ENCODE measurements at places on chromosomes 12 and 14.

- DNase-seq = peak; percentile 10
These were observed 723 bp downstream of the KIF21A start for GRCh38 chr12:39441963-39442830.

GRCh38 chr12:57476162-57476992 lies 3.3 kb downstream of the ARHGAP9 start:
- peak; percentile 53 for DNase-seq

GRCh38 chr14:81341370-81341769 lies 58.8 kb downstream of the STON2 start:
- no peak for DNase-seq

- DNase-seq = no peak
These were observed 537.4 kb downstream of the PRKD1 start for GRCh38 chr14:29390081-29390832.

GRCh38 chr14:22433069-22433468 lies 156.0 kb downstream of the DAD1 start:
- no peak for DNase-seq

DNA sequence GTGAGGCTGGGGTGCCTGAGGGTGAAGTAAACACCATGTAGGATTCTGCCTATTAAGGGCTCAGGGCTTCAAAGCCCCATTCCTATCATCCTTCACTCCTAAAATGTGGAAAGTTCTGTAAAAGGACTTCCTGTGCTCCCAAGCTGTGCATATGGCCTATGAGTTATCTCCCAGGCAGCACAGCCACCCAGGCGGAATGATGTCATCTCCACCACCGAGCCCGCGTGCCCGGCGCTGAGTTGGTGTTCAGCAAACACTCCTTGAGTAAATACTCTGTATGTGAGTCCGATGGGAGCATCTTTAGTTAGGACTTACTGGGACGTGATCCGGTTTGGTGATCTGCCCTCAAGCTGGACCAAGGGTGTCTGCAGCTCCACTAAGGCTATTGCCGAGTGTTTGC lies 437.3 kb downstream of the MED13L start:
- DNase-seq = no peak

- DNase-seq = no peak
These were observed 185.5 kb downstream of the ETV6 start for GRCh38 chr12:11834931-11835330.

- DNase-seq = no peak
These were observed 54.0 kb downstream of the TSPAN9 start for GRCh38 chr12:3131129-3131528.

- no peak for DNase-seq
These were observed 327.3 kb downstream of the ADGRD1 start for GRCh38 chr12:131281016-131281415.

GRCh38 chr14:32414808-32415255 lies 85.7 kb downstream of the AKAP6 start:
- DNase-seq = no peak

- DNase-seq = no peak
These were observed 185.1 kb downstream of the DACT1 start for GRCh38 chr14:58822856-58823255.

GRCh38 chr14:89702073-89702875 lies 252.3 kb downstream of the EFCAB11 start:
- no peak for DNase-seq

DNA sequence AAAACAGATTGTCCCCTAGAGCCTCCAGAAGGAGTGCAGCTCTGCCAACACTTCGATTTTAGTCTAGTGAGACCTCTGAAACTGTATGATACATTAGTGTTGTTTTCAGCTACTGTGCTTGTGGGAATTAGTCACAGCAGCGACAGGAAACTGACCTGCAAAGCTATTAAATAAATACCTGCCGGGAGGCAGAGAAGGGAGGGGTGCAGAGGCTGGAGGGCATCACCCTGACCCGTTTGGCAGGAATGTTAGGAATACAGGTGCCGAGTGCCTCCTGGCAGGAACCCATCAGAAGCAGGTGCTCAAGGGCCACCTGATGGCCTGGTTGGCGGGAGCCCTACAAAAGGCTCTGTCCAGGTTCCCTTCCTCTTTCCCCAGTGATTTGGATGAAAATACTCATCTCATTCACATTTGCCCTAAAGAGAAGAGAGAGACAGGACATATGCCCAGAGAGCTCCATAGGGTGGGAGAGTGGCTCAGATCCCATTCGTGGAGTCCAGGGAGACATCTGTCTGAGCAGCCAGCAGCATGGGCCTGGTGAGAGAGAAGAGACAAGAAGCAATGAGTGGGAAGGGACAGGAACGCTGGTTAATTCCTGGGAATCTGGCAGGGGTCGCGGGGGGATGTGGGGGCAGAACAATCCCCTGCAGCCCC lies 44.6 kb downstream of the C14orf132 start:
- DNase-seq = no peak

DNA sequence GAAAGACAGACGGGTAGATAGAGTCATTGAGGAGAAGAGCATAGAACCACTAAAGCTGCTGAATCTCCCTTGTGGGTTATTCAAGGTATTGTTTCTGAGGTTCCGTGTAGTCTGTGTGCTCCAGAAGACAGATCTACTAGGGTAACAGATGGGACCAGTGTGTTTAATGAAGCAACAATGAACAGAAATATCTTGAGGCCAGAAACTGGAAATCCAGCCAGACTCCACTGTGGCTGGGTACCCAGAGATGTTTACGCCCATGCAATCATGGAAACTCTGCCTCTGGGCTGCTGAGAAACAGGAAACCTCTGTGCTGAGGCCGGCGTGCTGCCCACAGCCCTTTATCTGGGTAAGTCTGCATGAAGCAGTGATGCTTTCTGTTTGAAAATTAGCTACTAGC lies 8.3 kb downstream of the PROX2 start:
- DNase-seq = peak; percentile 28

GRCh38 chr14:56482310-56482911 lies 97.2 kb upstream of the TMEM260 start:
- no peak for DNase-seq

- DNase-seq = no peak
These were observed 22.6 kb downstream of the CCDC85C start for GRCh38 chr14:99581374-99581773.

DNA sequence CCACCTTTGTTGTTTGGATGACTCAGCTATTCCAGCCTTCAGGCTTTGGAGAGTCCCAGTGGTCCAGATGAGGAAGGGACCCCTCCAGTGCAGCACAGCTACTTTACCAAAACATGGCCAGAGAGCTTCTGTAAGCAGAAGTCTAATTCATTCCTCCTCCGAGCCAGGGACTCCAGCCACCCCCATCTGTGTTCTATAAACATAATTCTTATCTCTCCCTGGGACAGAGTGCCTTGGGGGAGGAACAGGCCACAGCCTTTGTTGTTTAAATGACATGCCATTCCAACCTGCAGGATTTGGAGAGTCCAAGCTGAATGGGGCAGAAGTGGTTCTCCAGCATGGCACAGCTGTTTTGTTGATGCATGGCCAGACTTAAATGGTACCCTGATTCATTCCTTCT lies 994.0 kb downstream of the TRHDE start:
- DNase-seq = no peak

DNA sequence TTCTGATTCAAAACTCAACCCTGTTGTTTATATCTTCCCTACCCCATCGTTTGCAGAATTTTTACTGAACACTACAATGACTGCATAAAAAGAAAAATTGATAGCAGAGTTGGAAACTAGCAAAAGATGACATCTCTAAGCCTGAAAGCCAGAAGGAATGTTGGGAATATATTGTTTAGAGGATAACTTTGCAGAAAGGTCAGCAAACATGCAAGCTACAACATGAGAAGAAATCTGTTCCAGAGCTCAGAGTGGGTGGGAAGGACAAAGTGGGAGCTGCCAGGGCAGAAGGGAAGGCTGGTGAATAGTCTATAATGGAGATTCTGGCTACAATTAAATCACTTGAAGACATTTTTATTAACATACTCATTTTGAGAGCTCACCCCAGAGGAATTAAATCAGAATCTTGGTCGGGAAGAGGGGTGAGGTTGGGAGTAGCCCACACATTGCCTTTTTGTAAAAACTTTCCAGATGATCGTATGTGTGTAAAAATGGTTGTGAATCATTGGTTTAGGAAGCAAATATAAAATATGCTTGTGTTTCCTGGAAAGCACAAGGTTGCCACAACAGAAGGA lies 574.8 kb downstream of the FLRT2 start:
- DNase-seq = no peak

DNA sequence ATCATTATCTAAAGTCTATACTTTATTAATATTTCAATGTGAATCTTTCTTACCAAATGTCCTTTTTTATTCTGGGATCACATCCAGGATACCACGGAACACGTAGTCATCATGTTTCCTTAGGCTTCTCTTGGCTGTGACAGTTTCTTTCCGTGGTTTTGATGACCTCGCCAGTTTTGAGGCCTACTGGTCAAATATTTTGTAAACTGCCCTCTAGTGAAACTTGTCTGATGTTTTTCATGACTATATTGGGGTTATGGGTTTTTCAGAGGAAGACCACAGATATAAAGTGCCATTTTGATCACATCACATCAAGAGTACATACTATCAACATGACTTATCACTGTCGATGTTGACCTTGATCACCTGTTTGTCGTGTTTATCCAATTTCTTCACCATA lies 14.1 kb upstream of the SERPINA6 start:
- no peak for DNase-seq

DNA sequence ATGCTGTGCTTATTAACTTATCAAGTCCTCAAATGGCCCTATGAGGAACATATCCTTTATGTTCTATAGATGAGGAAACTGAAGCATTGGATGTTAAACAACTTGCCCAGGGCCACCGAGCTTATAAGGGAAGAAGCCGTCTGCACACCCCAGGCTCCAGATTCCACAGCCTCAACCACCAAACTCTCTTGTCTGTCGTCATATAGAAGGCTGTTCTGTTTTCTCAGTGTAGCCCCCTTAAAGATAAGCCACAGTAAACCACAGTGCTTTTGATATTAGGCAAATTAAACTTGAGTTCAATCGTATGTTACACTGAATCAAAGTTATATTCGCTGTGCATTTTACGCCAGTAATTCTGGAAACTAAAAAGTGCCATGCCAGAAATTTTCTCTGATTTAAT lies 116.7 kb downstream of the PRKCH start:
- no peak for DNase-seq

GRCh38 chr12:121209221-121209620 lies 708 bp upstream of the P2RX4 start:
- DNase-seq = no peak

DNA sequence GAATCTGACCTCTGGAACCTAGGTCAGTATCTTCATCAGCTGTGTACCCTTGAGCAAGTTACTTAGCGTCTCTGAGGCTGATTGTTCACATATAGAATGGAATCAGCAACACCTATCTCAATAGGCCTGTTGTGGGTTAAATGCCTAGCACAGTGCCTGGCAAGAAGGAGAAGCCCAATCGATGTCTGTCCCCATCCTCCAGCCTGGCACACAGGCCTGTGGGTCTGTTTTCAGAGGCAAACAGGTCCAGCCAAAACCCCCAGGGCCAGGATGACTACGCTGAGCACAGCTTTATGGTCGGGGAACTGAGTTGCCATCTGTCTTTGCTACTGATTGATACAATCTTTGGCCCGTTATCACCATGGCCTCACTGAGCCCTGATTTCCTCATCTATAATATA lies 89.2 kb downstream of the NUAK1 start:
- DNase-seq = no peak

DNA sequence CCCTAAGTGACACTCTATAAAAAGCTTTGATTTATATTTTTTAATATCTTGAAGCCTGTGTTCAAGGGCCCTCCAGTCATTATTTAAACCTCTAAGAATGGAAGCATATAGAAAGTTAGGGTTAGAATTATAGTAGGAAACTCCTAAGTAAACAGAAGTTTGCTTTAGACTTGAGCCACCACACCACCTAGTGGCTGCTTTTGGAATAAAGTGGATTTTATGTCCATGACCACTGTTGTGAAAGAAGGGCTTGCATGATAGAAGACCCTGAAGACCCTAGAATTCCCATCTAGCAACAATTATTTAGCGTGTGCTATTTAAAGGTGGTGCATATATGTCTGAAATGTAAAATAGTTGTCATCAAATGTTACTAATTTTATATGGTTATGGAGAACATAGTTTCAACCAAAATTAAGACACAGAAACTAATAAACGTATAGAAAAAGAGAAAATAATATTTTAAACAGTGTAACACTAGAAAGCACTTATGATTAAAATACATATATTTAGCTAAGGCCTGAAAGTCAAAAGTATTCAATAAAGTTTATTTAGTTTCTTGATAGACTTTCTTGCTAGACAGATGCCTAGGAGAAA lies 21.3 kb downstream of the LRRIQ1 start:
- DNase-seq = no peak

DNA sequence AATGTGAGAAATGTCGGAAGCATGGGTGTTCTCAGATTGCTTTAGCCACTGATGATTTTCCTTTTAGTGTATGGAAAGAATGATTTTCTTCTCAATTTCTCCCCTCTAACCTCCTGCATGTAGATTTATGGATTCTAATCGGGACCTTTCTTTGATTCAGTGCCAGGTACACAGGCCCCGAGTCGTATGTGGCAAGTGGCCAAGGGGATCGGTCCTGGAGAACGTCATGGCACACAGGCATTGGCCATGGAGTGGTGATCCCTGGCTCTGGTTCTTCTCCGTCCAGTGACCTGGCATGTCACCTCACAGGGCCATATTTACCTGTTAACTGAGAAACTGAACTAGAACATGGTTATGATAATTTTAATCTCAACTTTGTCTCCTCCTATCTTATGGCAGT lies 58.1 kb downstream of the ETV6 start:
- no peak for DNase-seq

GRCh38 chr14:75477881-75478280 lies 44.4 kb upstream of the BATF start:
- no peak for DNase-seq
